Breast epithelium (tissue), 4 donors: ENCODE measurements at places on chromosomes 3 and 15. TPM values are rescaled to one million over a fixed set of nuclear protein-coding genes. Genes with fewer than 3 reads are reported as not detected.

The PRSS50 gene
- total RNA-seq, result 3.6 TPM

The CHL1 gene
- 34.8 TPM for total RNA-seq

The LRRIQ4 gene
- 0.15 TPM for total RNA-seq

The TIGIT gene
- 0.48 TPM for total RNA-seq

The ZSCAN29 gene
- total RNA-seq, result 24.7 TPM

The SERPINI2 gene
- 1.6 TPM for total RNA-seq

The GOLGA8R gene
- total RNA-seq, result 4.5 TPM

DNA sequence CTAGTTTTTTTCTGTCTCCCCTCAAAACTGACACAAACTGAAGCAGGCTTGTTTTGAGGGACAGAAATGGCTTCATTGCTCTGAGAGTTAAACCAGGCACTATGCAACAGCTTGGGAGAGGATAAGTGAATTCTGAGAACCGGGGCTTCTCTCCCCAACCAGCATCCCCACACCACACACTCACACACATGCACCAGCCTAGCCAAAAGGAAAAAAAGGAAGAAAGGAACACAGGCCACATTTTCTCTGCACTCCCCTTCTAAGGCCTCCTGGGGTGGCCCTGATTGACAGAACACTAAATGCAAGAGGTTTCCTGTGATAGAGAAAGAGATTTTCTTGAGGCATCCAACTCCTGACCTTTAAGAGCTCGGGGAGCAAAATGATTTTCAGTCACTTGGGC, 177.5 kb downstream of the TLE3 start:
- H3K4me1 ChIP-seq, result no peaks in the 10 kb centered on the region
- no peak overlapping the region for H3K27ac ChIP-seq
- DNase-seq, result no peak
- no peak overlapping the region for H3K4me3 ChIP-seq

GRCh38 chr3:4426782-4427344, 40.2 kb downstream of the SUMF1 start:
- H3K36me3 ChIP-seq, result no peaks in the 10 kb centered on the region
- DNase-seq, result no peak
- H3K27ac ChIP-seq, result no peak overlapping the region
- H3K4me3 ChIP-seq, result no peak overlapping the region

- no peak overlapping the region for H3K27ac ChIP-seq
- H3K4me3 ChIP-seq, result no peak overlapping the region
- H3K27me3 ChIP-seq, result peaks cover 20% of the 10 kb centered on the region
These were observed 2.0 kb upstream of the SOX2 start for GRCh38 chr3:181709537-181710279.

DNA sequence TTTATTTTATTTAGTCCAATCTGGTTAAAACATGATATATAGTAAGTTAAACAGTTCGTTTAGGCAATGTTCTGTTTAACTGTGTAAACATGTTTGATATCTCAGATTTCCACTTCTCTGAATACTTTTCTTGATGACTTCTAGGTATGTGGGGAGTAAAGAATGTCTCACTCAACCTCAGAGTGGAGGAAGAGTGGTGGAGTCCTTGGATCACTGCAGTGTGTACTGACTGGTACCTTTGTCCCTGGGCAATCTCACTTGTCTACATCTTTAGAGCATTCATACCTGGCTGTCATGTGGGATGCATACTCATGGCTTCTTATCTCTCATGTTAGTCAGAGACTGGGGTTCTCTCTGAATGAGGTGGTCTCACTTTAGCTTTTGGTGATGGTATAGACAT, 15.6 kb downstream of the GADL1 start:
- H3K4me1 ChIP-seq, result no peaks in the 10 kb centered on the region
- H3K27ac ChIP-seq, result no peak overlapping the region
- H3K4me3 ChIP-seq, result no peak overlapping the region
- H3K27me3 ChIP-seq, result no peaks in the 10 kb centered on the region

- DNase-seq, result no peak
- H3K36me3 ChIP-seq, result no peaks in the 10 kb centered on the region
These were observed 235.3 kb upstream of the ST8SIA2 start for GRCh38 chr15:92158426-92158825.

DNA sequence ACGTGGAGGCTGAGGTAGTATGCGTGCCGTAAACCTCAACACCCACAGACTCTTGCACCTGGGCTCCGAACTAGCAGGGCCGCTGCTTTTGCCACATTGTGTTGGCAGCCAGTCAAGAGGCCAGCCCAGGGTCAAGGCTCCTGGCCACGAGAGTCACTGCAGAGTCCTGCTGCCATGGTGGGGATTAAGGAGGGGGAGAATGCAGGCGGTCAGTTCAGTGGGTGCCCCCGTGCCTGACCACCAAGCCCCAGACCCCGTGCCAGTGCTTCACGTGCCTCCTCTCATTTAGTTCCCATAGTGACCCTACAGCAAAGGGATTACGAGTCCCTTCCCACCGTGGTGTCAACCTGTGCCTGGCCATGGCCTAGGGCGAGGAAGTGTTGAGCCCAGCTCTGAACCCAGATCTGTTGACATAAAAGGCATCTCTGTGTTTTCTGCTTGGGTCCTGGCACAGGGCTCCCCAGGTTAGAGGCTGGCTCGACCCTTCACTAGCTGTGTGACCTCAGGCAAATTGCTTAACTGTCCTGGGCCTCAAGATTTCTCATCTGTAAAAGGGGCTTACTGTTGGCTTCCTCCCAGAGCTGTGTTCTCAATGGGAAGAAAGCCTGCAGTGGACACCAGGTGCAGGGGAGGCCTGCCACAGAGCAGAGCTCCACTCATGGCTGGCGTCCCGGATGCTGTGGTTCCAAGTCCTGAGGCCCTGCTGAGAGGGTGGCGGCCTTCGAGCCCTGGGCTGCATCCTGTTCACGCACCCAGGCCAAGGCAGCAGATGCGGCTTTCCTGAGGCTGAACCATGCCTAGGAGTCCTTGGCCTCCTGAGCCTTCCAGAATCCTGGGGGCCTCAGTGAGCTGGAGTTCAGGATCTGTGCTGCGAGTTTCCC, 32.8 kb downstream of the FBLN2 start:
- H3K27ac ChIP-seq, result no peak overlapping the region
- H3K4me1 ChIP-seq, result no peaks in the 10 kb centered on the region
- no peaks in the 10 kb centered on the region for H3K27me3 ChIP-seq
- no peak overlapping the region for H3K4me3 ChIP-seq
- no peak for DNase-seq

DNA sequence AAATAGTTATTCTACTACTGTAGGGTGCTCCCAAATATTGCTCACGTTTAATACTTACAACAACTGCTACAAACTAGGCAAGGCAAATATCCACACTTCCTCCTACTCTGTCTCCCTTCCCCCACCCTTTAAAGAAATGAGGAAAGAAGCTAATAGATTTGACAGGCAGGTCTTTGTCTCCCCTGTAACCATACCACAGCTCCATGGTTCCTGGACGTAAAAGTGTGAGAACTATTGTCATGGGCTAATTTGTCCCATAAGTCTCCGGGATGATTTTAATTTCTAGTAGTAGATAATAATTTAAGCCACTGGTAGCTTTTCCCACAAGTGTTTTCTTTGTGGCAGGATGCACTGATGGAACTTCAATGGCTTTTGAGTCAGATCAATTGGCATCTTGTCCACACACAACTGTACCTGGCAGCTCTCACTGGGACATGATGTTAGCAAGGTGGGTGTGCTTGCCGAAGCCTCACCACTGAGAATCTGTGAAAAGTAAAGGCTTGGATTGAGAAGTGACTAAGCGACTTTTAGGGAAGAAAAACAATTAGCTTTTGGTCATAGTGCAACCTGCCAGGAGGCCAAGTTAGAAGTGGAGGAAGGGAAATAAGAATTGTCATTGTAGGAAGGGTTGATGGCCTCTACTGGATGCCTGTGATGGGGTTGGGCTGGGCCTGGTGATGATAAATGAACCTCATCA, 1.4 kb upstream of the CPOX start:
- H3K4me3 ChIP-seq, result no peak overlapping the region
- H3K27ac ChIP-seq, result no peak overlapping the region
- H3K36me3 ChIP-seq, result no peaks in the 10 kb centered on the region
- no peaks in the 10 kb centered on the region for H3K27me3 ChIP-seq

- no peak for DNase-seq
- H3K4me1 ChIP-seq, result no peaks in the 10 kb centered on the region
- H3K4me3 ChIP-seq, result no peak overlapping the region
- H3K27me3 ChIP-seq, result no peaks in the 10 kb centered on the region
These were observed 119.0 kb upstream of the DLG1 start for GRCh38 chr3:197417441-197417840.

- no peaks in the 10 kb centered on the region for H3K36me3 ChIP-seq
- H3K4me3 ChIP-seq, result no peak overlapping the region
- no peak overlapping the region for H3K27ac ChIP-seq
- no peaks in the 10 kb centered on the region for H3K4me1 ChIP-seq
- no peaks in the 10 kb centered on the region for H3K27me3 ChIP-seq
These were observed 683.4 kb upstream of the CFAP20DC start for GRCh38 chr3:59733041-59733809.

DNA sequence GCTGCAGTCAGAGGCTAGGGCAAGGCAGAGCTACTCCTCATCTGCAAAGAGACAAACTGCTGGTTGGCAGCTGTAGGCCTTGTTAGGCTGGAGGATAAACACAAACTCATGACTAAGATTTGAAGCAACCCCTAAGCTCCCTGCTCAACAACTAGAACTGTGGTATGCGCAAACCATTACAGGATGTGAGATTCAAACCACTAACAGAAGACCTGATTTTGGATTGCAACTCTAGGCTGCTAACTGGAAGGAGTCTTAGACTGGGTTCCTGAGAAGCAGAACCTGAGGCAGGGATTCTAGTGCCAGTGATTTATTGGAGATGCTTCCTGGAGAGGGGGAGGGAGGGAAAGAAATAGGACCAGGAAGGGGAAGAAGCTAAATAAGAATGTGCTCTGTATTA, 22.5 kb downstream of the CCR4 start:
- H3K36me3 ChIP-seq, result no peaks in the 10 kb centered on the region
- H3K4me3 ChIP-seq, result no peak overlapping the region
- H3K27ac ChIP-seq, result no peak overlapping the region
- no peak for DNase-seq

DNA sequence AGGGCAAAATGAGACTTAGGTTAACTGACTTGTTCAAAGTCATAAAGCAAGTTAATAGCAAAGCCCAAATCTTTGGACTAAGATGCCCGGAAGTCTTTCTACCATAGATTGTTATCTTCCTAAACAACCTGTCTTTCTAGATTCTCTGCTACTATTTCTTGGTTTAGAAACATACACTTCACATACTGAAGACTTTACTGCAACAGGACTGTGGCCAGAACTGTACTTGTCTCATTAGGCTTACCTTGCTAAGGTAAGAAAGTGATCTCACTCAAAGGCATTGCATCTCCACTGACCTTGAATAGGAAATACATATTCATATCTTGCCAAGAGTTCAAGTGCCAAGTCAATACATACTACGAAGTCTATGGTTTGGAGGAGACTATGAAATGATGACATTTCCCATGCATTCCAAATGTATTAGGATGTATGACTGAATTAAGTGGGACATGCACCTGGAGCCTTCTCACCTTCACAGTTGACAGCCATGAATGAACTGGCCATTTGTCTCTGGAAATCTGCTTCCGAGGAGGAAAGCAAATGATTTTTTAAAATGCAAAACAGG, 5.0 kb downstream of the ZDHHC3 start:
- DNase-seq, result no peak
- H3K36me3 ChIP-seq, result no peaks in the 10 kb centered on the region
- no peaks in the 10 kb centered on the region for H3K27me3 ChIP-seq
- H3K4me3 ChIP-seq, result no peak overlapping the region
- H3K4me1 ChIP-seq, result no peaks in the 10 kb centered on the region

DNA sequence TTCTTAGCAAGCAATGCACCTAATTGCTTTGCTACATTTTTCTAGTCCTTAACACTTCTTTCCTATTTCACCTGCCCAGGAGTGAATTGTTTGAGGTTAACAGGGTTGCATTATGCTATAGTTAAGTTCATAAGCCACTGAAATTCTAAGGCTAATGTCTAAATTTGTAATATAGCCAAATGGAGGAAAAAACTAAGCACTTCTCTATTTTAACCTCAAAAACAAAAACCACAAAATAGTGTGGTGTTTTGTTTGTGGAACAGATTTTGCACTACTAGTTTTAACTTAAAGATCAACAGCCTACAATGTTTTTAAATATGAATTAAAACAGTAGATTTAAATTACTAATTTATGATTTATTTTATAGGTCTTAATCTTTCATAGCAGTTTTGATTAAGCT, 5.5 kb downstream of the ATOSA start:
- H3K4me1 ChIP-seq, result no peaks in the 10 kb centered on the region
- DNase-seq, result no peak
- peaks cover 4% of the 10 kb centered on the region for H3K36me3 ChIP-seq
- no peak overlapping the region for H3K27ac ChIP-seq

- H3K27me3 ChIP-seq, result no peaks in the 10 kb centered on the region
- H3K27ac ChIP-seq, result no peak overlapping the region
- no peak for DNase-seq
- H3K4me3 ChIP-seq, result no peak overlapping the region
- no peaks in the 10 kb centered on the region for H3K4me1 ChIP-seq
These were observed 171.0 kb upstream of the SMAD3 start for GRCh38 chr15:66894363-66894762.

DNA sequence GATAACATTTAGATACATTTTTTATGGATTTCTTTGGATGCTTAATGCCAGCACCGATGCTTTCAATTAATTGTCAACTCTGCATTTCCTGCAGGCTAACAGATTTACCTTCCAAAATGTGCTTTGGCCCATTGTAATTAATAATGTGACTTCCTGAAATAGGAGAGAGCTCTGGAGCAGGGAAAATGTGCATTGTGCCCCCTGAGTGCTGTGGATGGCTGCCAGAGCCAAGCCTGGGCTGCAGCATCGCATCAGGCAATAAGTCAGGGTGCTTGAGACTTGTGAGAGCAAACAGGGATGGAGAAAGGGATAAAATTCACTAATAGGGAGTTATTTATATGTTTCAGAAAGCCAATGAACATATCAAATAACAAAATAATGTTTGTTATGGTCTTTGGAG, 133.8 kb downstream of the MOBP start:
- DNase-seq, result no peak
- H3K4me3 ChIP-seq, result no peak overlapping the region
- H3K27me3 ChIP-seq, result no peaks in the 10 kb centered on the region

DNA sequence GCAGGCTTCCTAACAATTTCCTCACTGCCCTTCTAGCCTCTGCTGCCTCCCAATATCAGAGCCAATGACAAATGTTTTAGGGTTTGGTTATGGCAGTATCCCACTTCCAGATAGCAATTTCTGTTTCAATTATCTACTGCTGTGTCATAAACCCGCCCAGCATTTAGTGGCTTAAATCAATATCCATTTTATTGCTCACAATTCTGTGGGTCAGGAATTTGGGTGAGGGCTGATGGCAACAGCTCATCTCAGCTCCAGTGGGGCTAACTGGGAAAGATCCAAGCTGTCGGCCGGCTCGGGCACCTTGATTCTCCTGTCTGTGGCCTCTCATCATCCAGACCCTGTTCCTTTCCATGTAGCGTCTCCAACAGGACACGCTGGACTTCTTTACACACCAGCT, 85.3 kb upstream of the GOLGA8J start:
- no peak overlapping the region for H3K27ac ChIP-seq
- no peaks in the 10 kb centered on the region for H3K36me3 ChIP-seq
- H3K4me1 ChIP-seq, result no peaks in the 10 kb centered on the region
- H3K27me3 ChIP-seq, result no peaks in the 10 kb centered on the region
